ENCODE measurements at places on chromosomes 6 and 20.

DNA sequence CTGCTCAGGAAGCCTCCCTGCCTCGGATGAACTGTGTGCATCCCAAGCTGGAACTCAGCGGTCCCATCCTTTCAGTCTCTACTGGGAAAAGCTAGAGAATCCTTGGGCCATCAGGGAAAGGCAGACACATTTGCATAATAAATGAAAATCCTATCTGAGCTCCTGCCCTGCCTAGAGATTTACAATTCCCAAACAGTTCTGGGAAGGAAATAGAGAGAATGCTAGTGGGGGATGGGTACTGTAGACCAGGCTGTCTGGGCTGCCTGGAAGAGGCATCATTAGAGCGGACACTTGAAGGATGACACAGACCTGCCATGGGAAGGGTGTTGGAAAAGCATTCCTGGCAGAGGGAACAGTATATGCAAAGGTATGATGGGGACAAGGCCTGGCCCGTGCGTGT is 44.3 kb downstream of the TFAP2C start:
- DNase-seq, result no peak

- DNase-seq, result no peak
Observed at GRCh38 chr6:113187661-113188060, 669.5 kb upstream of the MARCKS start.

DNA sequence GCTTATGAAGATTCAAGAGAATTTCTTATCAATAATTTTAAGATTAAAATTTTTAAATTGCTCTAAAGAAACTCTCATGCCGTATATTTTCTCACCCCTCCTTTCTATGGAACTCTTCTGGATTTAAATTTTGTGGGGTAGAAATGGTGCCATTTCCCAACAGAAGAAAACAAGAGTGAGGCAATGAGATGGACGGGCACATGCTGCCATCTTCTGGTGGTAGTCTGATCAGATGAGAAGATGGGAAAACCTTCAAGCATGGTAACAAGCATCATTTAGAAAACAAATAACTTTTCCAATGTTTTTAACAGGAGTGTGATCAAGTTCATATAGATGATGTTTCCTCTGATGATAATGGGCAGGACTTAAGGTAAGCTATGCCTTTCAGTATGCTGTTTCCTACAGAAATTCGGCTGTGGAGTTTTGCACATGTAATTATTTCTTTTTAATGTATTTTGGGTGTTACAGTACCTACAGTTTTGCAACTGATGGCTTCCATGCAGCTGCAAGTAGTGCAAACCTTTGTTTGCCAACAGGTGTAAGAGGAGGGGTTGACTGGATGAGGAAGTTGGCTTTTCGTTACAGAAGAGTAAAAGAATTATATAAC is 271.4 kb downstream of the EYA4 start:
- peak; percentile 53 for DNase-seq

DNA sequence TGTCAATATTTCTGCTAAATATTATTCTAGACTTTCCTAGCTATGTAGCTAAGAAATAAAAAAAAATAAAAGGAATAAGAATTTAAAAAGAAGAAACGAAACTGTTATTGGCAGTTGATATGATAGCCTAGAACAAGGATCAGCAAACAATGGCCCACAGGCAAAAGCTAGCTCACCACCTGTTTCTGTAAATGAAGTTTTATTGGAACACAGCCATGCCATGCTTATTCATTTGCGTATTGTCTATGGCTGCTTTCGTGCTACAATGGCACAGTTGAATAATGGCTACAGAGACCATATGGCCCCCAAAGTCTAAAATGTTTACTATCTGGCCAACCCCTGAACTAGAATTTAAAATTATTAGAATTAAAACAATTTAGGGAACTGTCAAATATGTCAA is 952.6 kb upstream of the MAP3K7 start:
- DNase-seq, result no peak

GRCh38 chr20:23093613-23094012 is 7.5 kb upstream of the CD93 start:
- DNase-seq, result no peak

DNA sequence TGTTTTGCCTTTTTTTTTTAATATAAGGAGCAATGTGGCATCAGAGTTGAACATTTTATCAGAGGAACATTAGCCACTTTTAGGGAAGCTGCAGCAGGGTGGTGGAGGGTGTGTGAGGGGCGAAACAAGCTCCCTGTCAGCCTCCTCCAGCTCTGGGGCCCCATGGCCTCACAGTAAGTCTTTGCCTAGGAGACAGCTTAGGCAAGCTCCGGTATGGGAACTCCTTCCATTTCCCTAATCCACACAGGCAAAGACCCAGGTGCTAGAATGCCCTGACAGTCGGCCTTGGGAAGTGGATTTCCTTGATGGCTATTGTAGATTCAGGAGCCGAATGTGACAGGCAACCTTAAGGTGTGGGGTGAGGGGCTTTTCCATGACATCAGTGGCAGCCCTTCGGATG is 862 bp downstream of the PRND start:
- DNase-seq, result no peak

GRCh38 chr6:134308800-134309199 is 9.1 kb downstream of the SGK1 start:
- DNase-seq, result no peak

- DNase-seq, result no peak
Observed at GRCh38 chr6:1962201-1962600, 283.2 kb downstream of the GMDS start.

DNA sequence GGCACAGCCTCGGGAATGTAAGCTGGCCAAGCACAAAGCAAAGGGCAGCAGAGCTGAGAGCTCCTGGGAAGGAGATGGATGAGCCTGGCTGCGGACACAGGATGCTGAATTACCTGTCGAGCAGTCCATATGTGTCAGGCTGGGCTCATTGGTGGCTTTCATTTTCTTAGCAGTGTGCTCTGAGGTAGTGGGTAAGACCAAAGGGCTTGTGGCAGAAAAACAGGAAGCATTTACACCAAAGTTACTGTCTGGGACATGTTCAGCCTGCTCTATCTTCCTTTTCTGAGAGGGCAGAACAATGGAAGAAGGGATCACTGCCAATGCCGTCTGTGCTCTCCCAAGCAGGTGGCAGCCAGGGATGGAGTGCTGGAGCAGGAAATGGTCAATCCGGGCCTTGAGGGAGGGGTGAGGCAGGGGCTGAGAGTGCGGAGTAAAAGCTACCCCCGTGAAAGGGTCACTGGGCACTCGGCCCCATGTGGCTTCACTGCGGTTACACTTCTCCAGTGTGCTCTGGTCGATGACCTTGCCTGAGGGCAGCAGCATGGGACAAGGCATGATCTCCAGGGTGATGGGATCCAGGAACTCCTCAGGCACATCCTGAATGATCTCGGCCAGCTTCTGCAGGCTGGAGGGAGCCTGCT is 36.9 kb upstream of the AVP start:
- DNase-seq, result no peak

DNA sequence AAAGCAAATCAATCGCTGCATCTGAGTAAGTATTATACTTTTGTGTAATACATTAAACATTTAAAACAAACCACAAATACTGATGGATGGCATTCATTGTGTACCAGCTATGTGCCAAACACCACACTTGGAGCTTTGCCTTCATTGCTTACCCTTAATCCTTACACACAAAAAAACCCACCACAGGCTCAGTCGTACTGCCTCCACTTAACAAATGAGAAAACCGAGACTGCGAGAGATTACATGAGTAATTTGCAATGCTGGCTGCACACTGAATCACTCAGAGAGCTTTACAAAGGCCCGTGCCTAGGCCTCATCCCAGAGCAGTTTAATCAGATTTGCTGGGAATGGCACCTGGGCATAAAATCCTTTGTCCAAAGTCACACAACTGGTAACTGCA is 130.5 kb downstream of the EDN1 start:
- DNase-seq, result peak; percentile 42

GRCh38 chr20:37866051-37866450 is 36.9 kb upstream of the VSTM2L start:
- DNase-seq, result no peak

GRCh38 chr6:43630980-43631619 is 2.0 kb upstream of the GTPBP2 start:
- no peak for DNase-seq

Data from A172 (cell line).